Head of caudate nucleus (tissue), 42 donors: ENCODE measurements at places on chromosomes 6 and 20.

DNA sequence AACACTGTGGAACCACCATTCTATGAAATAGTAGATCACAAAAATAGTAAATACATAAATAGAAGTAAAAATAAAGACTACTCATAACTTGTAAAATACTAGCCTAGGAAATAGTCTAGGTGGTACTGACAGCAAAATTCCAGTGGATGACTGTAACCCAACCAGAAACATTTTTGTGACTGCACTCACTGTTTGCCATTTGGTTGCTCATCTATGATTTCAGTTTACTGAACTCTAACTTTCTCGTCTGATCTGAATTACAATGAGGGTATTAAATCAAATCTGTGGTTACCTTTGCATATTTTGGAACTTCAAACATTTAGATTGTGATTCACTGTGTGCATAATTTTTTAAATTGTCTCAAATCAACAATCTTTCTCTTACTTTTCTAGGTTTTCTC lies 151.1 kb downstream of the KHDC1L start:
- no peak for DNase-seq

DNA sequence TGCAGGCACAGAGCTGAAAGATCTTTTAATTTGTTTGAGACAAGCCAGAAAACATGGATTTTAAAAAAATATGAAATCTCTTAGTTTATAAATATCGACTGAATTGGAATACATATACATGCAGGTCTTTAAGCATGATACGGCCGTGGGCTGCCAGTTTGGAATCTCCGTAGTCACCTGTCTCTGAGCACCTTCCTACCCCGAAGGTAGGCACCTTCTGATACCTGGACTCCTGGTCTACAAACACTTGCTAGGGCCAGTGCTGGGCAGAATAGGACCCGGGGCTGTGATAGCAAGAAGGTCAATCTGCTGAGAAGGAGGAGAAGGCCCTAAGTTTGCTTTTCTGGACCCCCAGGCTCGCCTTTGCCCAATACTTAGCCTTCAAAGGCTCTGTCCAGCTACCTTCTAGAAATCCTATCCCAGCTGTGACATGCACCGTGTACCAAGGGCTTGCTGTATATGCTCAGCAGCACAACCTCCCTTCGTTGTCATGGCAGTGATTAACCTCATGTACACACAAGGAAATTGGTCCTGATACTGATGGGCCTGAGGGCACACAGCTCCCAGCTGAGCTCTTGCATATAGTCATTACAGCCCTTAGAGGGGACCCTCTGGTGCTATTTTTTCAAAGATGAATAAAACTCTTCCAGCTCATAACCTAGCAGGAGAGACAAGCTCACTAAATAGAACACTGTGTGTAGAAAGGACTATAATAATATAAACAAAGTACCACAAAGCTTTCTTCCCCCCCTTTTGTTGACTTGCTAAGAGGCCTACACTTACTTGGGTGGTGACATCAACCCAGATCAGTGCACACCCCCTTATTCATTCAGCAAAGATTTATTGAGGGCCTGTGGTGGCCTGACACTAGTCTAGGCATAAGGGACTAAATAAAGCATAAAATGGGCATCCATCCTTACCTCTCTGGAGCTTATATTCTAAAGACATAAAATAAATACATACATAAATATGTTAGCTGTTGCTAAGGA lies 17.7 kb downstream of the SNPH start:
- DNase-seq, result no peak

GRCh38 chr20:18165553-18165952 lies 27.9 kb downstream of the KAT14 start:
- DNase-seq, result no peak

GRCh38 chr20:49392745-49393144 lies 89.7 kb downstream of the KCNB1 start:
- no peak for DNase-seq

DNA sequence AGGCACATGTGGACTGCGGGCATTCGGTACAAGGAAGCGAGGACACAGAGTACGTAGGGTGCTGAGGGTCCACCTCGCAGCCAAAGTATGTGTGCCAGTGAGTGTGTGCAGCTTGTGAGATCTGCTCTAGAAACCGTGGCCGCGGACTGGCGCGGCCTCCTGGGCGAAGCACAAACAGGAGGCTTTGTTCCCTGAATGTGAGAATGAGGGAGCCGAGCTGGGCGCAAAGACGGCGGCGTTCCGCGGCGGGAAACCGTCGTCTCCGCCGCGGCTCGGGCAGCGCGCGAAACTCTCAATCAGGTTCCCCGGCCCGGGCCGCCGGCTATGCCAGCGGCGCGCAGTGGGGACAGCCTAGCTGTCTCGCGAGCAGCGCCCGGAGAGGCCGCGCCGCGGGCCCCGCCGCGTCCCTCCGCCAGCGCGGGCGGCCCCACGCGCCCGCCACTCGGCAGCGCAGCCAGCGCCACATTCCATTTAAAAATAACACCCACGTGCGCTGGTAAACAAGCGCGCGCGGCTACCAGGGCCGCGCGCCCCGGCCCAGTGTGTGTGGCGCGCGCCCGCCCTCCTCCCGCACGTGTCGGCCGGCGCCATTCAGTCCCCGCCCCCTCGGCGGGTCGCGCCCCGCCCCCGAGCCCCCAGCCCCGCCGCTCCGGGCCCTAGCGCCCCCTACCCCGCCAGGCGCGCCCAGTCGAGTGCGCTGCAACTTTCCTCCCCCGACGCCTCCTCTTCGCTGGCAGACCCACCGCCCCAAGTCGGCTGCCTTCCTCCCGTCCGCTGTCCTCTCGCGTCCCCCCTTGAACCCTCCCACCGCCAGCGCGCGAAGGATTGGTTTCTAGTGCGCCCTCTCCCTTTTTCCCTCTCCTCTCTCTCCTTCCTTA lies 3.0 kb upstream of the FOXO3 start:
- DNase-seq, result peak; percentile 84

DNA sequence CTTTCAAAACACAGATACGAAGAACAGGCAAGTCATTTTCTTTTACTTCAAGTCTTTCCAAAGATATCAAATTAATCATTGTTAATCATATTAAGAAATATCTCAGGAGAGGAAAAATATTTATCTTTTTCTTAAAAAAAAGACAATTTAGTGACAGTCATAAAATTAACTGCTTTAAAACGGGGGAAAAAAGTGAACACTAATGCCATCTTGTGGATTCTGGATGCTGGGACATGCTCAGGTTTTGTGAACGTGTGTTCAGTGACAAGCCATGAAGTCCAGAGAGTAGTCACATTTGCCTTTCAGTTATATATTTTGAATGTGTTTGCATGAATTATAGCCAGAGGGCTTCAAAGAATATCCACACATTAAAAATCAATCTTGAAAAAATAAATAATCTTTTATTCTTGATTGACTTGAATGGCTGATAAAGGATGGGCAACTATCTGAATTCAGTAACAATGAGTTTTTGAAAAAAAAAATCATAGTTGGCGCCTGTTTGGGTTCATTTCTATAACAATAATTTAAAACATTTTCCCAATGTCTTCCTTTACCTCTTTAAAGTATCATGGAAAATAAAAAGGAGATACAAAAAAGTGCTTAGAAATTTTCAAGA lies 74.7 kb upstream of the NOX3 start:
- DNase-seq, result no peak

DNA sequence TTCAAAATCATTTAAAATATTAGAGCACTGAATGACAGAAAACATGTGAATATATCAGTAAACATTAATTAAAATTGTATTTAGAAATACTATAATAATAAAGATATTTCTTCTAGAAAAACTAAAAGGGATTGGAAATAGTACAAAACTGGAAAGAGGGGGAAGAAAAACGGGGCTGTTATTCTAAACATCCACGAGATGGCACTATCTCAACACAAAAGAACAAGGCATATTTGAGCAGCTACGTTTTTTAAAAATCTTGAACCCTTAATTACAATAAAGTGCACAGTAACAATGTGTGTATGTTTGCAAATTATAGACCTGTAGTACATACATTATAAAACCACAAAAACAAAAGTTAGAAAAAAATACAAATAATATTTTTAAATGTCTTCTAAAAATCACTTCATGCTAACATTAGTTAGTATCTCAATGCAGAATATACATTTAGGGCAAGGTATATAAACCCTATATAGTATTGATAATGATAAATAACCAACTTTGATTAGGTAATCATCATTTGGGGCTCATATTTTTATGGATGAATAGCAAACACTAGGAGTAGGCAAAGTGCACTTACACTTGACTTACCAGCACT lies 42.5 kb upstream of the PNISR start:
- DNase-seq, result no peak

DNA sequence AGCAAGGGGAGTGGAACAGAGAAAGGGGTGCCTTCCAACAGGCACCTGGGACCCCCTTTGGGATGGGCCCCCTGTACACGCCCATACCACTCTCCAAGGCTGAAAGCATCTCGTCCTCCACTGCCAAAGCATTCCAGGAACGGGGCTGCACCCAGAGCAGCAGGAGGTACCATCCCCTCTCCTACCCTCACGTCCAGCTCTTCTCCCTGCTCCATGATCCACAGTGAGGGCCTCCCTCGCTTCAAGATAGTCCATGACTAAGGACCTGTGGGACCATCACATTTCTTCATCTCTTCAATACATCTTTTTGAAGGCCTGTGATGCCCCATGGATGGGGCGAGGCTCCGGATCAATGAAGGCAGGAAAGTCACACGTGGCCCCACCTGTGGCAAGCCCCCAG lies 209.9 kb downstream of the ANKRD60 start:
- no peak for DNase-seq

GRCh38 chr6:161676586-161676985 lies 402.7 kb upstream of the AGPAT4 start:
- no peak for DNase-seq

- no peak for DNase-seq
Observed at GRCh38 chr20:32984631-32985354, 19.4 kb downstream of the SUN5 start.

GRCh38 chr6:43742931-43743632 lies 26.9 kb upstream of the VEGFA start:
- DNase-seq, result no peak

- DNase-seq, result no peak
Observed at GRCh38 chr20:64229507-64230061, 26.0 kb upstream of the PCMTD2 start.

GRCh38 chr6:113634352-113635163 lies 222.6 kb upstream of the MARCKS start:
- no peak for DNase-seq

DNA sequence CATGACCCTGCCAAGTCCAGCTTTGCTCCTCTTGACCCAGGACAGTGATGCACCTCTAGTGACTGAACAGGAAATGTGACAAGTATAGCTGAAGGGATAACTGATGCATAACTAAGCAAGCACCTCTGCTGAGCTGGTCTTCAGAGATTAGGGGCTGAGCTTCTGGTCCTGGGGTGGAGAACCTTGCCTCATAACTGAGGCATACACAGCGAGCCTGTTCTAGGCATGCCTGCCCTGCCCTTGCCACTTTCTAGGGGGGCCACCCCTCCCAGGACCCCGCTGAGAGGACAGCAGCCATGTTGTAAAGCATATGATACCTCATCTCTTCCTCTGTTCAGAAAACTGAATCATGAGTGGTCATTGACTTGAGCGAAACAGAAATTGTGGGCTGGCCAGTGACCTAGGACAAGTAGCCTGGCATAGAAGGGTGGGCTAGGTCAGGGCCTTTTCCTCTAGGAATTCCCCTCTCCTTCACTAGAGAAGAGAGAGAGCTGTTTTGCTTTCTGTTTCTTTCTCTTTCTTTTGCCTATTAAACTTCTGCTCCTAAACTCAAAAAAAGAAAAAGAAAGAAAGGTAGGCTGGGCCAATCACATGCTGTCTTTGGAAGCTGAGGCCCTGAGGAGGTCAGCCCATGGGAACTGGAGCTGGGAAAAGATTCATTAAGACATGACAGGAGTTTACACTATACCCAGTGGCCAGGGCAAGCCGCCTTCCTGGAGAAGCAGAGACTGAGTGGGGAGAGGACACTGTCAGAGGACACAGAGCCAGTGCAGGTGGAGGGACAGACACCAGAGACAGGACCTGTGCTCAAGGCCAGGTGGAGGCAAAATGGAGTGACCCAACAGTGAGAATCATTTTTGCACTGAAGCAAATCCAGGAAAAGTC lies 23.1 kb downstream of the ALDH5A1 start:
- no peak for DNase-seq

- DNase-seq, result no peak
Observed at GRCh38 chr6:2816158-2816557, 25.5 kb downstream of the SERPINB1 start.

- DNase-seq, result no peak
Observed at GRCh38 chr6:89146718-89147700, 1.2 kb downstream of the PM20D2 start.
